ENCODE measurements at places on chromosomes 5 and 9.

DNA sequence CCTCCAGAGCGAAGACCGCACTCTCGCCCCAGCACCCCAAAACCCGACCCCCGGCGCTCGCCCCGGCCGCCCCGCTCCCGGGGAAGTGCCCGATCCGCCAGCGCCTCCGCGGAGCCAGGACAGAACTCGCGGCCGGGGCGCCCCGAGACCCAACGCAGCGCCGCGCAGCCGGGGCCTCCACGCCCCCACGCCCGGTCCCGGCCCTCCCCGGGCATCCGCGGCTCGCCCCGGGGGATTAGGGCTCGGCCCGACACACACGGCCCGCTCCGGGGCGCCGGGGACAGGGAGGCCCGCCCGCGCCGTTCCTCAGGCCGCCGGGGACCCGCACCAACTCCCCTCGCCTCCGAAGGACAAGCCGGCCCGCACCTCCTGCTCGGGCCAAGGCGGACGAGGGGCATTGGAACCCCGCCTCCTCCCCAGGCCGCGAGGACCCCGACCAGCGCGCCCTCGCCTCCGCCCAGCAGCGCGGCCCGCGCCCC is 544 bp downstream of the FNBP1 start:
- DNase-seq = no peak

DNA sequence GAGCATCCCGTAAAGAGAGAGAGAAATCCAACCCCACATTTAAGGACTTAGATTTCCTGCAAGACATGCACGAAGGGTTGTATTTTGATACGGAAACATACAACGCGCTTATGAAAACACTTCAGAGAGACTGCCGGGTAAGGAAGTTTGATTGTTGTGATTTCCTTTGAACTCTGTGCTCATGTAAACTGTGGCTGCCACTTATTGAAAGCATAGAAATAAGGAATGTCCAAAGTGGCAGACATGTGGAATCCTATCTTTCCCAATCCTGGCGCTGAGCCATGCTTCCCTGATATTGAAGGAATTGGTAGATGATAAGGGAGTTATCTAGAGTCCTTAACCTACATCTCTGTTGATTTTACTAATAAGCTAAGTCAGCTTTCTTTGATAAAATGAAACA is 119.4 kb downstream of the PRKACG start:
- no peak for DNase-seq

- no peak for DNase-seq
Measured at GRCh38 chr9:124290053-124290591, 32.4 kb downstream of the NEK6 start.

GRCh38 chr5:18605186-18605585 is 970.9 kb downstream of the TAF11L14 start:
- DNase-seq = no peak

GRCh38 chr9:4797854-4798150 is 5.1 kb downstream of the RCL1 start:
- DNase-seq = no peak

DNA sequence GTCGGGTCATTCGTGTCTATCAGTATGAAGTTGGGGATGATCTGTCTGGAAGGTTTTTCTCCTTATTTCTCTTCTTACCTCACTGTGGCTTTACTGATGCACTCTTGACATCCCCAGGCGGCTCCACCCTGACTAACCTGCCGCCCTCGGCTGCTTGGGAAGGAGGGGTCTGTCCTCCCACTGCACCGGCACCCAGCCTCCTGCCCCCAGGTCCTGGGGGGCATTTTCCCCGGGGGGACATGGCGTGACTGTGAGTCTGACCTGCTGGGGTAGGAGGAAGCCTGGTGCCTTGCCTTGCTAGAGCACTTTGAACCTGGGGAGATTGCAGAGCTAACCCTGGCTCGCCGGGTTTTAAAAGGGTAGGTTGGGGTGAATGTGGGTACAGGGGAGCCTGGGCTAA is 27.5 kb downstream of the DYNC2I2 start:
- no peak for DNase-seq

DNA sequence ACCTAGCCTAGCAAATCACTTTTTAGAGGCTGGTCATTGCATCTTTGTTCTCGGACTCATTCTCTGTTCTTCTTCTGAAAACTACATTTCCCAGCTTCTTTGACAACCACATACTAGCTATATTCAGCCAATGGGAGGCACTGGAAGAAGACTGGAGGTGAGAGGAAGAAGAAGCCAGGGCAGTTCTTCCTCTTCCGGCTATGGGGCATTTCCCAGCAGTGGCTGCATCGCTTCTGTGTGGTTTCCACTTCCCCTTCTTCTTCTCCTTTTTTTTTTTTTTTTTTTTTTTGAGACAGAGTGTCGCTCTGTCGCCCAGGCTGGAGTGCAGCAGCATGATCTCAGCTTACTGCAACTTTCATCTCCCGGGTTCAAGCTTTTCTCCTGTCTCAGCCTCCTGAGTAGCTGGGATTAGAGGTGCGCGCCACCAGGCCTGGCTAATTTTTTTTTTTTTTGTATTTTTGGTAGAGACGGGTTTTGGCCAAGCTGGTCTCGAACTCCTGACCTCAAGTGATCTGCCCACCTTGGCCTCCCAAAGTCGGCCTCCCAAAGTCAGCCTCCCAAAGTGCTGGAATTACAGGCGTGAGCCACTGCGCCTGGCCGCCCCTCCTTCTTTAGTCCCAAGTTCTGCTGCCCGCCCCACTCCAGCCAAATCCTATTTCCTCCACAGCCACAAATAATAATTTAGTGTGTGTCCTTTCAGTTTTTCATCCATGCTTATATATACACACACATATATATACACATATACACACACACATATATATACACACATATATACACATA is 6.9 kb upstream of the UBAP1 start:
- no peak for DNase-seq

GRCh38 chr5:55363856-55364255 is 56.1 kb downstream of the MTREX start:
- DNase-seq = no peak

DNA sequence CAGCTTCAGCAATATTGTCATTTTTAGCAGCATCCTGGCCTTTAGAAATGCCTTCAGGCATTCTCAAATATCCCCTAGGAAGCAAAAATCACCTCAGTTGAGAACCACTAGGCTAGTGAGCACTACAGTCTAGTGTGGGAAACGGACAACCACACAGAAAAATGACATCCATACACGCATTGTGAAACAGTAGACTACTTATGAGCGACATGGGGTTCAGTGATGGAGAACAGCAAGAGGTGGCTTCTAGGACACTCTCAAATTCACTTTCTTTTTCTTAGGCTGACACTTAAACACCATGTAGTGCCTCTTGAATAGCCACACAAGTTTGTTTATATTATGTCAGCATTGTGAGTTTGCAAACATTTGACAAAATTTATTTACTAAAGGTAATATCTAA is 203.0 kb downstream of the KDM4C start:
- DNase-seq = no peak

DNA sequence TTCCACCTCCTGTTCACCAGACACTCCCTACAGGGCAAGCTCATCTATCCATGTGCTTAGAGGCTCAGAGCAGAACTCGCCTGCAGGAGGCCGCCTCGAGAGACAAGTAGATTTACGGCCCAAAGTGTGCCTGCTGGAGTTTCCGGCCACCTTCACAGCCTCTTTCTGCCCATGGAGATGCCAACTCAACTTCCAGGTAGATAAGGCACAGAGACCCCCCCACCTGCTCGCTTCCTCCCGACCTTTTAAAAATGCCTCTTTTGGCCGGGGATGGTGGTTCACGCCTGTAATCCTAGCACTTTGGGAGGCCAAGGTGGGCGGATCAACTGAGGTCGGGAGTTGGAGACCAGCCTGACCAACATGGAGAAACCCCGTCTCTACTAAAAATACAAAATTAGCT is 46.6 kb downstream of the EXD3 start:
- DNase-seq = no peak

DNA sequence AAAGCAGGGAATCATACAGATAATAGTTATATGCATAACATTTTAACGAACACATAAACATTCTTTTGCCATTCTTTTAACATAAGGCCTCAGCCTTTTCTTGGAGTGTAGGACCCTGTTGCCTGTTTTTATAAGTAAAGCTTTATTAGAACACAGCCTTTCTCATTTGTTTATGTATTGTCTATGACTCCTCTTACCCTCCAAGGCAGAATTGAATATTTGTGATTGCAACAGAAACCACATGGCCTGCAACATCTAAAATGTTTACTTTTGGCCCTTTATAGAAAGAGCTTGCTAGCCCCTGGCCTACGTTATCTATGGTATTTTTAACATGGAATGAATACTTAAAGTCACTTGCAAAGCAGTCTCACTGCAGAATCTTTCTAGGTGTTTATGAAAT is 2.6 kb downstream of the SLC31A1 start:
- no peak for DNase-seq

DNA sequence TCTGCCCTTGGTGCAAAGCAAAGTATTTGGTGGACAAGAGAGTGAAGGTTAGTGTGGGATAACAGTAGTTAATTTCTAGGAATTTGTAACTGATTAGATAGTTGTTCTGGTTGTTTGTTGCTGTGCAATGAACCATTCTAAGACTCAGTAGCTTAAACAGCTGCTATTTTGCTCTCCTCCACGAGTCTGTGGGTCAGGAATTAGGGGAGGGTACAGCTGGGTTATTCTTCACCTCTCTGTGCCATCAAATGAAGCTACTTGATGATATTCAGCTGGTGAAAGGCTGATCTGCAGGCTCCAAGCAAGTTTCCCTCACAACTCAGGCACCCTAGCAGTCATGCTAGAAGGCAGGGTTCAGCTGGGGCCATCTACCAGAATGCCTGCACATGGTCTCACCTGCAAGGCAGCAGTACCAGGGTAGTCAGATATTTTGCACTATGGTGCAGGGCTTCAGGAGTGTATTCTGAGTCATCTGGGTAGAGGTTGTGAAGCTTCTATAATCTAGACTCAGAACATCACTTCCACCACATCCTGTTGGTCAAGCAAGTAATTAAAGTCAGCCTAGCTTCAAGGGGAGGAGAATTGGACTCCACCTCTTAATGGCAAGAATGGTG is 159.5 kb upstream of the SLC28A3 start:
- no peak for DNase-seq

- DNase-seq = no peak
Measured at GRCh38 chr9:97993000-97993399, 9.9 kb downstream of the ANP32B start.

GRCh38 chr5:135753990-135754389 is 80.5 kb upstream of the SLC25A48 start:
- DNase-seq = no peak

DNA sequence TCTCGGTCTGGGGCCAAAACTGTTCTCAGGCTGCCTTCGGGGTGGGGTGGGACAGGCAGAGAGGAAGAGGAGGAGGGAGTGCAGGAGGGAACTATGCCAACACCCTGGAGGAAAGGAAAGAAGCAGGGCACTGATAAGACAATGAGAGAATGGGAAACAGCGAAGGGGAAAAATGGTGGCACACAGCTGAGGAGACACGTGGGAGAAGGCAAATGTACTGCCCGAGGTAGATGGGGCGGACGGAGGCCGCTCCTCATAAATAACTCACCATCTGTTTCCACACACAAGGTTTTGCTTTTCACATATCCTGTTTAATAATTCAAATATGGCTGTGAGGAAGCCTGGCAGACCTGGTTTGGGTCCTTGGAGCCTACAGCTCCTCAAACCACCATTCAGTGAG is 148.2 kb upstream of the LRRTM2 start:
- no peak for DNase-seq

- no peak for DNase-seq
Measured at GRCh38 chr5:36958612-36959011, 82.0 kb downstream of the NIPBL start.

GRCh38 chr5:143851383-143851782 is 39.4 kb downstream of the HMHB1 start:
- no peak for DNase-seq

GRCh38 chr5:80468131-80468530 is 19.8 kb upstream of the FAM151B start:
- no peak for DNase-seq

- no peak for DNase-seq
Measured at GRCh38 chr9:116335392-116335791, 181.8 kb downstream of the PAPPA start.

Data from stimulated activated CD8-positive, alpha-beta memory T cell treated with anti-CD3 and anti-CD28 coated beads, Interleukin-7, amount 100 ng/mL, for 48 hours (primary cell).